Muscle of leg (tissue), 16 donors: ENCODE measurements at places on chromosomes 2 and 18. TPM values are rescaled to one million over a fixed set of nuclear protein-coding genes. Genes with fewer than 3 reads are reported as not detected.

- peak; percentile 14 for DNase-seq
These were observed 43.8 kb upstream of the SCN9A start for GRCh38 chr2:166419616-166419934.

GRCh38 chr2:99653433-99653832 is 163.6 kb upstream of the REV1 start:
- DNase-seq: no peak

GRCh38 chr2:7646661-7647060 is 729.4 kb downstream of the RNF144A start:
- no peak for DNase-seq

GRCh38 chr2:191860760-191861466 is 14.0 kb upstream of the CAVIN2 start:
- no peak for DNase-seq

GRP gene
- not detected for total RNA-seq

DNA sequence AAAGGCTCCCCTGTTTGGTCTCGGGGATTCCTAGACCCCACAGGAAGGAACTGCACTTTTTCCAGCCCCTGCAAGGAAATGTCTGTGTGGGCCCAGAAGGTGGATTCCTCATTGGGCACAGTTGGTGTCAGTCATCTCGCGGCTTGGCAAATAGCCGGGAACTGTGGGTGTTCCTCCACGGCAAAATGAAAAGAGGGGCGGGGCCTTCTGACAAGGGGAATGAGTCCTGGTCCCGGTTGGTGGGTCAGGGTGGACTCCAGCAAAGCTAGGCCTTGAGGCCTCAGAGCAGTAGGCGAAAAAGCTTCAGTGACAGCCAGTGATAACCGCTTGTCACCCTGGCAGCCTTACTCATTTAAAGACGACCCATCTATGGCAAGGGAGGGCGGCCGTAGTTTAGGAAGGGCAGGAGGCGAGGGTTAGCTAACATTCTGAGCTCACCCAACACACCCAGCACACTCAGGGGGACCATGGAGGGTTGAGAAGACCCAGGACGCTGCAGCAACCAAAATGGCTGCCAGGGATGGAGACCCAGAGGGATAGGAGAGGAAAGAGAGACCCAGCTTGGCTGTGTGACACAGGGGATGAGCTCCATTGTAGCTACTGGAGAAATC is 16.5 kb downstream of the SLC4A3 start:
- DNase-seq: no peak

GRCh38 chr18:78789850-78790249 is 189.8 kb upstream of the SALL3 start:
- DNase-seq: no peak

TACR1 gene
- total RNA-seq: 0.18 TPM

CLIP4 gene
- total RNA-seq: 18.7 TPM

DNA sequence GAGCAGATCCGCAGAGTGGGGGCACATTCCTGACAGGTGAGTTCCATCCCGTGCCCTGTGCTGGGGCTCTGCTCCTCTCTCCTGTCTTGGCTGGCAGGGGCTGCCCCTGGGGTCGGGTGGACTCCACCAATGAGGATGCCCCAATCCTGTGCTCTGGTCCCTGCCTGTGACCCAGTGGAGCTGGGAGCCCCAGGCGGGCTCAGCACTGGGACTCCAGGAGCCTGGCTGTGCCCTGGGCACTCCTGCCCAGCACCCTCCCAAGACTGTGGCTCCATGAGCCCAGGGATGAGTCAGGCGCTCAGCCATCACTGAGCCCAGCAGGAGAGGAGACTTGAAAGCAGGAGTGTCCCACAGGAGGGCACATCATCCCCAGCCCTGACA is 53.9 kb downstream of the MBP start:
- DNase-seq: no peak

DNA sequence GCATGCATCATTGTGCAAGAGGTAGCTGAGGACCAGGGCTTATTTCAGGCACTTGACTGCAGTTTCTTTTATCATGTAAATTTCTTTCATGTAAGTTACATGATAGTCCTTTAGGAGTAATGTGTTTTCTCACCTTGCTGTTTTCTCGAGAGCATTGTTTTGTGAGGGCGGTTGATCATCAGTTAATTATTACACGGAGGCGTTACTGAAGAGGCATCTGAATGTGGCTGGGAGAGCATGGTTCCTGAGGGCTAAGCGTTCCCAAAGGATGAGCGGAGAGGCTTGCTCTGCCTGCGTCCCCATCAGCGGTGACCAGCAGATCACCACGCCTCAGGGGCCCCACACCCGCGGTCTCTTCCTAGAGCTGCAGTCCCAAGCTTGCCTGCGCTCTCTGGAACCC is 156.1 kb upstream of the NFATC1 start:
- no peak for DNase-seq

UPP2 gene
- not detected for total RNA-seq

- no peak for DNase-seq
These were observed 197.8 kb downstream of the CCDC102B start for GRCh38 chr18:68995675-68996074.

DNA sequence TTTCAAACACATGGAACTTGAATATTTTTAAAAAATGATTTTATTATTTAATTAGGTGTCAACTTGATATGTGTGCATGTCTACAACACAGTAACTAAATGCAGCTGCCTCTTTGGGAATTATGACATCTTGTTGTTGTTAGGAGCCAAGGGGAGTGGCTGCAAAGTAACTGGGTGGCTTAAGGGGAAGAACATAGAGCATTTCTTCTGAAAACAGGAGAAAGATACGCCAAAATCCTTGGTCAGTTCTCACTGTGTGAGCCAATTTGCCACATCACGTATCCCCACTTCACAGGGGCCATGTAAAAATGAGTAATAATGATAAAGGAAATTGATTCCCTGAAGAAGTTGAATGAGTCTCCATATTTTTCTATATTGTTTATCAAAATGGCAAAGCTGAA is 309.8 kb upstream of the COL3A1 start:
- DNase-seq: peak; percentile 91

GRCh38 chr2:19541884-19542283 is 183.5 kb upstream of the OSR1 start:
- no peak for DNase-seq

DSG1 gene
- total RNA-seq: not detected

CAD gene
- 16.9 TPM for total RNA-seq

DNA sequence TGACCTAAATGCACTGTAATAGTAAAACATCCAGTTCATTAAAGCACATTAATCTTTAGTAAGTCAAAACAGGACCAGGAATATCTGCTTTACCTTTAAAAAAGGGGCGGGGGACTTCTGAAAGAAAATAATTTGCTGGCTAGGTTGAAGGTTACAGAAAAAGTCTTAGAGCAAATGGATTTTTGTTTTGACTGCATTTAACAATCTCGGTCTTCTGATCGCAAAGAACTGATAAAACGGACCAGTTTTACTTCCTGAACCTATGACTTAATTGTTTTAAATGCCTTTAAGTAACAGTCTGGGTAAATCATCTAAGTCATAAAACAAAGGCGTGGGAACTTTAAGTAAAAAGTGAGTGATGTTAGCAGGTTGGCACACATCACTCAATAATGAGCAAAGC is 783 bp downstream of the BUB1 start:
- no peak for DNase-seq

DNA sequence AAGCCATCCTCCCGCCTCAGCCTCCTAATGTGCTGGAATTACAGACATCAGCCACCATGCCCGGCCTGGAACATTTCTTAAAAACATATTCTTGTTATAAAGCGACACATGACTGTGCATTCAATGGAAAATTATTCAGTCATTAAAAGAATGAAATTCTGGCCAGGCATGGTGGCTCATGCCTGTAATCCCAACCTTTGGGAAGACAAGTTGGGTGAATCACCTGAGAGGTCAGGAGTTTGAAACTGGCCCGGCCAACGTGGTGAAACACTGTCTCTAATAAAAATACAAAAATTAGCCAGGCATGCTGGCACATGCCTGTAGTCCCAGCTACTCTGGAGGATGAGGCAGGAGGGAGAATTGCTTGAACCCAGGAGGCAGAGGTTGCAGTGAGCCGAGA is 21.6 kb upstream of the RPRD1A start:
- no peak for DNase-seq

- DNase-seq: no peak
These were observed 94.5 kb downstream of the SH3RF3 start for GRCh38 chr2:109223490-109223889.

SCYGR4 gene
- total RNA-seq: not detected

- no peak for DNase-seq
These were observed 29.3 kb downstream of the SERPINE2 start for GRCh38 chr2:224009605-224010315.

GRCh38 chr2:172246649-172247048 is 143.9 kb upstream of the DLX2 start:
- no peak for DNase-seq

XDH gene
- total RNA-seq: under 0.01 TPM

- no peak for DNase-seq
These were observed 329.8 kb upstream of the THUMPD2 start for GRCh38 chr2:40108851-40109250.

- no peak for DNase-seq
These were observed 40.4 kb upstream of the SLC25A52 start for GRCh38 chr18:31801078-31801477.

UGT1A6 gene
- not detected for total RNA-seq
